ENCODE measurements at places on chromosomes 2 and 18. TPM values are rescaled to one million over a fixed set of nuclear protein-coding genes. Genes with fewer than 3 reads are reported as not detected.
A peak's percentile ranks its signal among the peaks of the same experiment; 100 is the strongest.

The REG1B gene
- 3.8 TPM for total RNA-seq

The TRIM43 gene
- not detected for total RNA-seq

The C2orf78 gene
- not detected for total RNA-seq

DNA sequence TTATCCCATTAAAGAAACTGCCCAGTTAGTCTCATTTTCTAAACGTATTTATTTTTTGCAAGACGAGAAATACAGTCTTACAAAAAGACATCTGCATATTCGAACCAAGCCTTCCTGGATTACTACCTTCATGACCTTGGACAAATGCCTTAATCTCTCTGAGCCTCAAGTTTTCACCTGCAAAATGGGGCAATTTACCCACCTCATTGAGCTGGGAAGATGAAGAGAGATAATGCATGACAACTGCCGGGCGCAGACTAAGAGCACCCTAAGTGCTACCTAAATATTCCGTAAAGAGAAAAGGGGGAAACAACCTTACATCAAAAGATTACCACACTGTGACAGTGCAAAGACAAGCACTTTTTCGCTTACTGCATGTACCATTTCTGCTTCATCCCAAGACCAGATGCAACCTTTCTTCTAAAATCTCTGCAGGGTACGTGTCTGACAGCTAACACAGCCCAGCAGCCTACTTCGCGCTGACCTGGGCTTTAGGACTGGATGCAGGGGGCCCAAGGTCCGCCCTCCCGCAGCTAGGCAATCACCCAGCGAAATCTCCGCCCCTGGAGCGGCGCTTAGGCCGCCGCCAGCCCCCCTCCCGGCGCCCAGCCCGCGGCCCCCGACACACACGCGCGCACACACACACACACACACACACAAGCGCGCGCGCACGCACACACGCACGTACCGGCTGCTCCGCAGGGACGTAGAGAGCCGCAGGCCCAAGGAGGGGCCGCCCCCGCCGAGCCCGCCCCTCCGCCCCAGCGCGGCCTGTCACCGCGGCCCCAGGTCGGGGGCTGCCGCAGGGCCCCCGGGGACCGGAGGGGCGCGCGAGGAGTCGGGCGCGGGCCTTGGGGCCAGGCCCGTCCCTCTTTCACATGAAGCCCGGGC, 766 bp downstream of the MAP3K2 start:
- peak; percentile 89 for DNase-seq

DNA sequence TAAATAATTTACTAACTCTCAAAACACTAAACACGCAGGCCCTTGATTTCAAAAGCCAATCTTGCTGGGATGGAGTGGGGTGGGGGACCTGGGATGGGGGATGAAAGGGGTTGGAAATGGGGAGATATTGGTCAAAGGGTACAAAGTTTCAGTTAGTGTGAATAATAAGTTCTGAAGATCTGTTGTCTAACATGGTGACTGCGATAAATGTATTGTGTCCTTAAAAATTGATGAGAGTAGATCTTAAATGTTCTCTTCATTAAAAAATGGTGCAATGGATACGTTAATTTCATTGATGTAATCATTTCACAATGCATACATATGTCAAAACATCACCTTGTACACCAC, 505 bp upstream of the ACYP2 start:
- no peak for DNase-seq

- no peak for DNase-seq
These were observed 400.9 kb downstream of the TSN start for GRCh38 chr2:122156176-122156890.

DNA sequence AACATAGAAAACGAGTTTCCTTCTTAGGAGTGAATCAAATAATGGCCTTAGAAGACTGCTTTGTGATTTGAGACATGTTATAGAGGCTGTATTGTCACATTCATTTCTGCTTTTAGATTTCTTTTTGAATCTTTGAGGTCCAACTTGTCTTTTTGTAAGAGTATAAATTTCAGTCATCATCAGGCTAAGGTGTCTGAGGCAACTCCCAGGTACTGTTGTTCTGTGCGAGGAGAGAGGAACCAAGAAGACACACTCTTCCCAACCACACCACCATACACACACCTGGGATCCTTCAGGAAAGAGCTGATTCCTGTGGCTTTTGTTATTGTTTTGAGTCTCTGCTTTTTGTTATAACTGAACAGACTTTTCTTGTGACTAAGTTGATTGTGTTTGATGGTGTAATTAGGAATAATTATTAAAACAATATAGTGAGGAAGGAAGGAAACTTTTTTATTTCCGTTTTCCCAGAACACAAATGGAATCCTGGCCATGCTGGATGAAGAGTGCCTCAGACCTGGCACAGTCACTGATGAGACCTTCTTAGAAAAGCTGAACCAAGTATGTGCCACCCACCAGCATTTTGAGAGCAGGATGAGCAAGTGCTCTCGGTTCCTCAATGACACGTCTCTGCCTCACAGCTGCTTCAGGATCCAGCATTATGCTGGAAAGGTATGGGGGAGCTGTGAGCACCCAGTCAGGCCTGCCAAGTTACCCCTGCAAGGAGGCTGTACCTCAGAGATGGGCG, 140.4 kb downstream of the MYO1B start:
- no peak for DNase-seq

DNA sequence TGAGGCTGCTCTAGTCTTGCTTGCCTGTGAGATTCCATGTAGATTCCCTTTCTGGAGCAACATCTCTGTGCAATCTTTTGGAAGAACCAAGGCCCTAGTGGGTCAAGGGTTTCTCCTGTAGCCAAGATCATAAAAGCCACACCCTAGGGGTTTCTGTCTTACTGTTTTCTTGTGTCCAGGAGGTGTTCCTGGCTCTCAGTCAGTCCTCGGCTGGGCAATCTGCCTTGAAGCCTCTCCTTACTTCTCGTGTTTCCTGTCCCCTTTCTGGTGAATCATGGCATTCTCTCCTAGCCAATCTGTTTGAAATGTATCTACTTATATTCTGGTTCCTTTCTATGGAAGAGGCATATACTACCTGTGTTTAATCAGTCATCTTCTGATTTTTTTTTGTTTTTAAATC, 484.8 kb upstream of the UBE2E3 start:
- DNase-seq = no peak

Data from aorta (tissue), 5 donors.